Stomach (tissue), 19 donors: ENCODE measurements at places on chromosomes 2 and 18.

GRCh38 chr2:139798391-139798790 is 1018.2 kb upstream of the NXPH2 start:
- no peak for DNase-seq

DNA sequence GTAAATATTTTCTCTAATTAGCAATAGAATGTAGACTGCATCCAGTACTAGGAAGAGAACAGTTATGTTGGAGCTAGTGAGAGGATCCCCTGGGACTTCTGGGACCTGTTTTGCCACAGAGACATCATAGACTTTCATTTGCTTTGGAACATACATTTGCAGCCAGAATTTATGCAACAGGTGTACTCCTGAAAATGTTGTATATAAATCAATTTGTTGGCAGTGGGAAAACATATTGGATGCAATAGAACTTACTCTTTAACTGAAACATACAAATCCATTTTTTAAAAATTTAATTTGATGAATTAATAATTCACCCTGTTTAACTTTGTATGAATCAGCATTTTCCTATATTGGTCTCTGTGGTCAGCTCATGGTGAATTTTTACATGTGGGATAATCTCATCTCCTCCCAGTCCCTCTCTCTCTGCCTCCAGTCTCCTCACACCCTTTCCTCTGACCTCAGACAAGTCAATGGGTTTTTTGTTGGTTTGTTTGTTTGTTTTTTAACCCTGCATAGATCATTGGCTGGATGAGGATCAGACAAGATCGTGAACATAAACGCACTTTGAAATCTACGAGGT is 263.0 kb downstream of the LPIN1 start:
- no peak for DNase-seq

- peak; percentile 69 for DNase-seq
These were observed 1.1 kb downstream of the NCKAP1 start for GRCh38 chr2:183037074-183037552.

- DNase-seq, result peak; percentile 64
These were observed 58.3 kb upstream of the MAPRE3 start for GRCh38 chr2:26911911-26912861.

- DNase-seq, result peak; percentile 91
These were observed 36.4 kb upstream of the HAAO start for GRCh38 chr2:42828487-42829425.

DNA sequence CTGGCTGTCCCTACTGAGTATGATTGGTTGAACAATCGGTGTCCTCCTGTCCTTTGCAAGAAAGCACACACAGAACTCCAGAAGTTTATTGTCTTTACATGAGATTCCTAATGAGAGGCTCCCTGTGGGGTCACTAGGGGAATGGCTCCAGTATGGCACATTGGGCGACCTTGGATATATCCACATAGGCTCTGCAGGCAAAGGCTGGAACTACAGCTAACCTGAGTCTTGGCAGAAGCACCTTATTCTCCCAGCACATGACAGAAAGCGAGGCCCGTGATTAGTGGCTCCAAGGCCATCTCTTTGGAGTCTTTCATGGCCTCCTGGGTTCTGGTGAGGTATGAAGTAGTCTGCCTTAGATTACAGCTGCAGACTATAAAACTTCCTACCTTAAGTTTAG is 49.0 kb downstream of the ZDBF2 start:
- no peak for DNase-seq

GRCh38 chr2:5695654-5696403 is 3.6 kb downstream of the SOX11 start:
- DNase-seq, result no peak

- DNase-seq, result no peak
These were observed 56.2 kb downstream of the ARHGEF33 start for GRCh38 chr2:38945911-38946310.

GRCh38 chr2:218378053-218378452 is 4.0 kb upstream of the SLC11A1 start:
- DNase-seq, result no peak
